ENCODE measurements at places on chromosomes 3 and 15.

GRCh38 chr3:156472684-156473083 lies 82.2 kb downstream of the SSR3 start:
- DNase-seq, result no peak

DNA sequence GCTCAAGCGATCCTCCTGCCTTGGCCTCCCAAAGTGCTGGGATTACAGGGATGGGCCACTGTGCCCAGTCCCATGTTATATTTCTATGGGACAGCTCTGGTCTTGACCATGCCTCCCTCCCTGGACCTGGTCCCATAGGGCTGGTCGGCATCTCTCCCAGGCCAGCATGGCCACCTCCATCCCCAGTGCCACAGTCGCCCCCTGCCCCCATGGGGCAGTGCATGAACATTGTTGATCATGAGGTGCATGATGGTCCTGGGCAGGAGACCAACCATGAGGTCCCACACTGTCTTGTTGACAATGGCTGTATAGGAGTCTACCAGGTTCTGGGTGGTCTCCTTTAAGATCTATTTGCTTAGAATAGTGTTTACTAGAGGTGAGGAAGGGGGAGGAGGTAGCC lies 6.5 kb downstream of the RPS17 start:
- no peak for DNase-seq

DNA sequence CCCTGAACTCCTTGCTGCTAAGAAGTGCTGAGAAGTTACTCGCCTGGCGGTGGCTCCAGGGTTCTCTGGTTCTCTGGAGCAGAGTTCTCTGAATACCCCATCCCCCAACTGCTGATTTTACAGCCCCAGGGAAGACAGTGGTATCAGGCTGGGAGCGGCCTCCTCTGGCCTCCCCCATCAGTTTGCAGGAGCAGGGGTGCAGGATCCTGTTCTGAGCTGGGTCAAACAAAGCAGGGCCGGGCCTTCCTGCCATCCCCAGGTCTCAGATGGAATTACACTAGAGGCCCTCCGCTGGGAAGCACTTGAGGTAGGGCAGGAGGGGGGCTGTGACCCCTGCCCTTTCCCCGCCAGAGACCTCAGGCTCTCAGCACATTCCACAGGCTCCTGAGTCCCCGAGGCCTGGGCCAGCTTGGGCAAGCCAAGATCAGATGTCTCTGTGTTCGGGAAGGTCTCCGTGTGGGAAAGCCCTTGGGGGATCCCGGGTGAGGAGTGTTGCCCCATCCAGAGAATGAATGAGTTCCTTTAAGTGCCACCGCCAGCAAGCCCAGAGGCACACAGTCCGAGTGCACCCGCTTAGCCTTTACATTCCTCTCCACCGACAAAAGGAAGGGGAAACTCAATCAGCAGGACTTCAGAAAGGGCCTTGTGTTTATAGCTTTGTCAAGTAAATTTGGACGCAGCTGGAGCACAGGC lies 149.9 kb downstream of the LRRK1 start:
- no peak for DNase-seq

- DNase-seq, result no peak
Measured at GRCh38 chr3:151445273-151446001, 15.4 kb downstream of the IGSF10 start.

GRCh38 chr15:56293495-56294292 lies 50.0 kb upstream of the RFX7 start:
- DNase-seq, result no peak

DNA sequence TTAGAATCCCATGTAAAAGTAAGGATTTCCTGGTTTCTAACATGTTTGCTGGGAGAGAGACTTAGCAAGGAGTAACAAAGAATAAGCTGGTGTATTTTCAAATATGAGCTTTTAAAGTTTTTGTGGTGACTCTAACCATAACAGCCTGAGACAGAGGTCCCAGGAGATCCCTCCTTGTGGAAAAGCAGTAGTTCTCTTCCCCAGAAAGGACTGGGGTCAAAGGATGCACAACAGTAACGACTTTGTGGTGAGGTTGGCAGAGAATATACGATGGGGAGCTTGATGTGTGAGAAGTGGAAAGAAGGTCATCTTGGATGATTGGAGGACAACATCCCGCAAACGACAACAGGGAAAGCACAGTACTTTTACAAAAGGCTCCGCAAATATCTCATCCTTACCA lies 38.2 kb downstream of the ABHD5 start:
- no peak for DNase-seq

DNA sequence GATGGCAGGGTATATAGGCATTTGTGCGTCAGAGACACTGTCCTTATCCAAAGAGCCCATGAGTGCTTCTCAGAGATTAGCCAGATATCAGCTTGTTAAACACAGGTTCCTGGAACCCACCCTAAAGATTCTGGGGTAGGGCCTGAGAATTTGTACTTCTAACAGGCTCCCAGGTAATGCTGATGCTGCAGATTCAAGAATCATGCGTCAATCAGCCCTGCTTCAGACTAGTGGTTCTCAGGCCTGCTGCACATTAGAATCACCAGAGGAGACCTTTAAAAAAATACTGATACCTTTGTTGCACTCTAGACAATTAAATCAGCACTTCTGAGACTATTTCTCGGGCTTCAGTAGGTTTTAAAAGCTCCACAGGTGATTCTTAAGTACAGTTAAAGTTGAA lies 369.5 kb downstream of the MFSD1 start:
- no peak for DNase-seq
